ENCODE measurements at places on chromosomes 2 and 18. TPM values are rescaled to one million over a fixed set of nuclear protein-coding genes. Genes with fewer than 3 reads are reported as not detected.

SERPINB13 gene
- total RNA-seq: not detected

DNA sequence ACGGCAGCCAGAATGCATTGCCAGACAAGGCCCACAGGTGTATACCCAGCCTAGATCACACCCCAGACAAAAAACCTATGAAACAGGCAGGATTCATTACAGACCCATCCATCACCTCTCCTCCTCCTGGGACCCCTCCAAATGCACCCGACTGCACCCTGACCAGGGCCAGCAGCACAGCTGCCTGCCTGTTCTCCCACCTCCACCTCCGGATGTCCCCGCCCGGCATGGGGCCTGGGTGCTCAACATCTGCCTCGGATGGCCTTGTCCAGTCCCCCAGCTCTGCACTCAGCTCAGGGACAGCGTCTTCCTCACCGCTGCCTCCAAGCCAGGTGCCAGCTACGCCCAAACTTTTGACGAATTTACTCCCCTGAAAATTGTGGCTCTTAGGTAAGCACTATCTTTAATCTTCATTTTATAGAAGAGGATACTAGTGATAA, 91.1 kb downstream of the TPO start:
- DNase-seq: no peak

DNA sequence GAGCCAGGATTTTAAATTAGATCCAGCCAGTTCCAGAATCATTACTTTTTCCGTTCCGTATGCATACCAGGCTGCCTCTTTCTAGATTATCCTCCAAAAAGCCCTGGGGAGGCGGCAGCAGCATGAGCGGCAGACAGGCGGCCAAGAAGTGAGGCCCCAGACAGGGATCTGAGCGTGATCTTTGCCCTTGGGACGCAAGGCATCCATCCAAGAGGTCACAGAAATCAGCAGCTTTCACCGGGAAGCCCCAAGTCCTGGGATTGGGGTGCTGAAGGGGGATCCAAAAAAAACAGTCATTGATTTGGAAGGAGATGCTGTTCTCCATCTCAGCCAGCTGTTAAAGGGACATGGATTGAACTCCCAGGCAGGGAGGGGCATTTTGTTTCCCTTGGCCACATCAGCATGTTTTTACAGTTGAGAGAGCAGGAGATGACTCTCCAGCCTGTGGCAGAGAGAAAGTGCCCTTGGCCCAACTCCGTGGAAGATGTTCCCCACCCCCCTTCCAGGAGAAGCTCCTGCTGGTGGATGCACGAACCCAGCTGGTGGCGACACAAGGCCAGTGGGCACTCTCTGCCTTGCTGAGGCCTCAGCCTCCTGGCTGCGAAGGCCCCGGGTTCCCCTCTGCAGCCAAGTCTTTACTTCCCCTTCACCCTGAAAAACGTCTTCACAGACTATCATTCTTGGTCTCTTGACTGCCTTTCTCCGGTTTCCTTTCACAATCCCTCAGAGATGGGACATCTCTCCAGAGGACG, 265.6 kb downstream of the ANAPC1 start:
- no peak for DNase-seq

RAB31 gene
- total RNA-seq: 32.8 TPM

C1D gene
- total RNA-seq: 11.8 TPM

DNA sequence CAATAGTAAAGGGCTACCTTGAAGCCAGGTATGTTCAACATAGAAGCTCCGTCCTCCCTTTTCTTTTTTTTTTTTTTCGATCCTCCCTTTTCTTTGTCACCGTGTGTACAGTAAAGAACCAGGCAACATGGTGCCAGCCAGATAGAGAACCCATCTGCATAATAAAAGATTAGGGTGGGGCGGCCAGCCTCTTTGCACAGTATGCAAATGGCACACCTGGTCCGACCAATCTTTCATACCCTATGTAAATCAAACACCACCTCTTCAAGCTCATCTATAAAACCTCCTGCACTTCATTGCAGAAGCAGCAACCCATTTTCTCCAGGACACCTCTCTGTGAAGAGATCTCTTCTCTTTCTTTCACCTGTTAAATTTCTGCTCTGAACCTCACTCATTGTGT, 7.3 kb upstream of the WDR33 start:
- DNase-seq: no peak

GRCh38 chr2:8189316-8189715, 492.5 kb upstream of the ID2 start:
- DNase-seq: no peak

GRCh38 chr2:147523415-147523814, 321.4 kb upstream of the ACVR2A start:
- DNase-seq: no peak

DNA sequence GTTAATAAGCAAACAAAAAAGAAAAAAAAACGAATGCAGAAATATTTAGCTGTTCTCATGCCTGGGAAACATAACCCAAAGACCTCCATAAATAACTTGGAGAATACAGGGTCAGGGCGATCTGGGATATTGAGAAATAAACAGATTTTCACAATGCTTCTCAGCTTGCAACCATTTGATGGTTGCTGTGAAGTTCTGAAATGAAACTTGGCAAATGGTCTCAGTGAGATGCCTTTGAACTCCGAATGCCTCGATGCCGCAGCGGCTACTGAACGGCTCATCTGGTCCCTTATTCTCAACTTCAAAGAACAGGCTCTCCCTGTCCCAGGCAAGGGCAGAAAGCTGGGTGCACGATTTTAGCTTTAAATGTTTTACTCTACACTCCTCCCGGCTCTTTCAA, 78.1 kb downstream of the ZNF516 start:
- no peak for DNase-seq

GRCh38 chr18:3015204-3015592, 2.3 kb upstream of the LPIN2 start:
- DNase-seq: peak; percentile 64

GREB1L gene
- 1.4 TPM for total RNA-seq

DNA sequence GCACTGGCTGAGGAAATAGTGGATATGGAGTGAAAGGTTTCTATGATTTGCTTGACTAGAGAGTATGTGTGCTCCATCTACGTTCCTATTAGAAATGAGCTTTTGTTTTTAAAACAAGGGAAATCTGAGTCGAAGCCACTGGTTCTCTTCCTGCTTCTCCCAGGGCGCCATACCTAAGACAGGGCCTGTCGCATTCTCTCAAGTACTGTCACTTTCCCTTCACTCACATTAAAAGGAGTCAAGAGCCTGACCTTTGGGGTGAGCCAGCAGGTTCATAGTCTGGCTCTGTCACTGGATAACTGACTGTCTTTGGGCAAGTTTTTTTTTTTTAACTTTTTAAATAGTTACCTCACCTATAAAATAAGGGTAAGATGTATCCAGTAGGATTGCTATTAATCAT, 121.0 kb downstream of the MAP3K20 start:
- DNase-seq: no peak

- no peak for DNase-seq
Measured at GRCh38 chr2:109207176-109207575, 78.2 kb downstream of the SH3RF3 start.

- DNase-seq: peak; percentile 27
Measured at GRCh38 chr2:67215214-67216055, 181.7 kb upstream of the ETAA1 start.

- no peak for DNase-seq
Measured at GRCh38 chr2:232385660-232386489, 7.3 kb downstream of the ALPP start.

- no peak for DNase-seq
Measured at GRCh38 chr2:231030725-231031124, 6.6 kb upstream of the C2orf72 start.

DNA sequence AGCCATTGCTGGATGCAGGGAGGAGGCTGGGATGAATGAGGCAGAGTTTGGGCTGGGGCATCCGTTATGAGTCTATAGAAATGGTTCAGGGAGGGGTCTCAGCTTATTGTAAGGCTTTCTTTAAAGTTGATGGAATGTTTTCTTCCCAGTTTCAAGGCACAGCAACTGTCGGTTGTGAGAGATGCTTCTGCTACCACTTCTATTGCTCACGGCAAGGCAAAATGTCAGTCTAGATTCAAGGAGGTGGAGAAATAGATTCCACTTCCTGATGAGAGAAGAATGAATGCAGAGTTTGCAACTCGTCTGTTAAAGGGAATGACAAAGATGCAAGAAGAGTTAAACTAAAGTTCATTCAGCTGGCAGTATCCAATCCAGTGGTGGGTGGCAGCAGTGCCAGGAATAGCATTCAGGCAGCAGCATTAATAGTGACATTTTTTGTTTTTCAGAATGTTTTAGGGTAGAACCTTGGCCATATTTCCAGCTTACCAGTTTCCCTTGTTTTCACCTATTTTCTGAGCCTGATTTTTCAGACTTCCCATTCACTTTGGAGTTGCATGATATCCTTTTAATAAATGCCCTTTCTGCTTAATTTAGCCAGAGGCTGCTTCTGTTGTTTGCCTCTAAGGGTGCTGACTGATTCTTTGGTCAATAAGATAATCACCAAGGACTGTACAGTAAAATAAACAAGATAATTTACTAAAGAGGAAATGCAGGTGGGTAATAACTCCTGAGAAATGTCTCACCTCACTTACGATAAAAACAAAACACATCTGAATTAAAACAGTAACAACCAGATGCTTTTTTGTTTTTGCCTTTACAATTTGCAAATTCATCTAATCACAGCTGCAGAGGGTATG, 138.4 kb downstream of the RPIA start:
- no peak for DNase-seq

- no peak for DNase-seq
Measured at GRCh38 chr2:106159866-106160785, 34.0 kb downstream of the UXS1 start.

GRCh38 chr2:238696786-238697185, 151.1 kb upstream of the TWIST2 start:
- DNase-seq: no peak

GRCh38 chr2:129165006-129165405, 814.5 kb upstream of the RAB6C start:
- no peak for DNase-seq

C2orf72 gene
- total RNA-seq: 0.29 TPM

DCDC2C gene
- not detected for total RNA-seq

GRCh38 chr2:103788951-103789350, 1027.1 kb downstream of the TMEM182 start:
- DNase-seq: no peak

- DNase-seq: no peak
Measured at GRCh38 chr2:49111456-49111855, 42.9 kb downstream of the FSHR start.

GRCh38 chr2:97739020-97739892, 25.9 kb downstream of the ZAP70 start:
- DNase-seq: no peak

GRCh38 chr2:160034396-160034795, 28.0 kb downstream of the PLA2R1 start:
- no peak for DNase-seq

DNA sequence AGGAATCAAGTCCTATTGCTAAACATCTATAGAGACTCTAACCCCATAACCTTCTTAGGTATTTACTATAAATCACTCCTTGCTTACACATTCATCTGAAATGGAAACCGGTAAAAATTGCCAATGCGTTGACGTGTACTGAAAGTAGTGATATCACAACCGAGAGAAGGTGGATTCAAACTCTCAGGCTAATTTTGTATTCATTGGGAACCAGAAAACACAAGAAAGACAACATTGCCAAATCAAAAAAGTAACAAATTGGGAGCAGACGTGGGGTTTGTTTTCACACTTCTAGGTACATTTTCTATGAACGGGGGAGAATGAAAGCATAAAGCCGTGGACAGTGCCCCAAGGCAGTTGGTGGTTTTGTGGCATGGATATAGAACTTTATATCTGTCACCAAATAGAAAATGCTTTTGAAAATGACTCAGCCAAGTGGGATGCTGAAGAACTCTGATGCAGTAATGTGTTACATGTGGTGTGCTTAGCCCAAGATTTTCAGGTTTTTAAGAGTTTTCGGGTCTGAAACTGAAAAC, 155.1 kb upstream of the RASGRP3 start:
- no peak for DNase-seq

All from glomerular endothelial cell (primary cell).